ENCODE measurements at places on chromosomes 7 and 10. TPM values are rescaled to one million over a fixed set of nuclear protein-coding genes. Genes with fewer than 3 reads are reported as not detected.

GRCh38 chr10:60798031-60798430, 19.8 kb downstream of the CDK1 start:
- no peaks in the 10 kb centered on the region for H3K27me3 ChIP-seq
- no peaks in the 10 kb centered on the region for H3K4me1 ChIP-seq
- DNase-seq, result no peak
- no peak overlapping the region for H3K27ac ChIP-seq
- no peaks in the 10 kb centered on the region for H3K36me3 ChIP-seq

INSYN2A gene
- total RNA-seq, result not detected

DNA sequence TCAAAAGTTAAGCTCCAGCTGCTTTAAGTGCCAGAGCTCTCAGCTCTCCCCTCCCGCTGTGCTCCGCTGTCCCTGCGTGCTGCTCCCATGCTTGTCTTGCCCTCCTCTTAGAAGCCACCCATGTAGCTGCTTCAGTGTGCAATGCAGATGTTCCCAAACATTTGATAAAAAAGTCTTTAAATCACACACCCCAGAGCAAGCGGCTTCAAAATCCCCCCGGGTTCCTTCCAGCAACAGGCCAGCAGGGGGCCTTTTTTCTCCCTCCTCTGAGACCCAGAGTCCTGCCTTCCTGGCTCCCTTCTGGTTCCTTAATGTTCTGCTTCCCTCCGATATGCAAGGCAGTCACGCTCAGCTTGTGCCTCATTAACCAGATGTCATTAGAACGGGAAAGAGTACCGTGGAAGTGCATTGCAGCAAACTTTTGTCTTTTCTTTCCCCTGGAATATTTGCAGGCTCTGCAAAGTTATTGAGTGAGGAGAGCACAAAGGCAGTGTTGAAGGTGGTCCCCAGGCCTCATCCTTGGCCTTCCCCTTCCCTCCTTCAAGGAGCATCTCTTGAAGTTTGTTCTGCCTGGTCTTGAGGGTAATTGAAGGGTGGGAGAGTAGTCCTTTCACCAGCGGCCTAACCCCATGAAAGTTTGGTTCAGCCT, 25.5 kb downstream of the LDB3 start:
- no peaks in the 10 kb centered on the region for H3K4me1 ChIP-seq
- no peaks in the 10 kb centered on the region for H3K36me3 ChIP-seq
- no peak overlapping the region for H3K4me3 ChIP-seq
- peak; percentile 44 for DNase-seq

DNA sequence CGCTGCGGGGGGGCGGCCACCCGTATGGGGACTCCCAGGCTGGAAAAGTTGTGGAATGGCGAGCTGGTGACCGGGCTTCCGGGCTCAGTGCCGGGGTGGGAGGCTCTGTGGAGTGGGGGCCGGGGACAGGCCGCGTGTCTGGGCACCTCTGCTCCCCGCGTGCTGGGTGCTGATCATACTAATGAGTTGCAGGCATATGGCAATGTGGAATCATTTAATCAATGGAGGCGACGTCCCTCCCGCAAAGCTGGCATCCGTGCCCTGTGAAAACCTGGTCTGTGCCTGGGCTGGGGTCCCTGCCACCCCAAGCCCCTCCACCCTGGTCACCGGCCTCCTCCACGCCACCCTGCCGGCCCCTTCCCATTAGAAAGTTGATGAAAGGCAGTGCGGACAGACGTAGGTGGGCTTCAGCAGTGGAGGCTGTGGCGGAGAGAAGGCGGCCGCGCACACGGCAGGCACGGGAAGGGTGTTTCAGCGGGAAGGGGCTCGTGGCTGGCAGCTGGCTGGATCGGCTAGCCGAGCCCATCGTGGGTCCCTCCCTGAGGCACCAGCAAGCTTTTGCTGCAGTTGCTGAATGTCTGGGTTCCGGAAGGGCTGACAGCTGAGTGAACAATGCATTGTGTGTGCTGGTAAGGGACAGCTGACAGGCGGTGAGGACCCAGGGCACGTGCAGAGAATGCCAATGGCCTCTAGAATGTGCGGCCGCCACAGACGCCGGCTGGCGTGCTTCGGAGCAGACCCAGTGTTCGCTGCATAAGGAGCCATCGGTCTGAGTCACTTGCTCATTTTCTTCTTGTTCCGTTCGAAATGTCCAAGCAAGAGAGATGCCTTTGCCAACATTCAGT, 1.5 kb downstream of the ADGRA1 start:
- H3K36me3 ChIP-seq, result no peaks in the 10 kb centered on the region
- H3K4me1 ChIP-seq, result no peaks in the 10 kb centered on the region
- no peak for DNase-seq
- H3K4me3 ChIP-seq, result no peak overlapping the region
- peaks cover 5% of the 10 kb centered on the region for H3K27me3 ChIP-seq

SPDYE11 gene
- total RNA-seq, result not detected

GRCh38 chr10:43863859-43864591, 215.3 kb upstream of the ZNF32 start:
- H3K27ac ChIP-seq, result no peak overlapping the region
- H3K4me1 ChIP-seq, result no peaks in the 10 kb centered on the region
- no peak overlapping the region for H3K4me3 ChIP-seq
- H3K27me3 ChIP-seq, result no peaks in the 10 kb centered on the region

DNA sequence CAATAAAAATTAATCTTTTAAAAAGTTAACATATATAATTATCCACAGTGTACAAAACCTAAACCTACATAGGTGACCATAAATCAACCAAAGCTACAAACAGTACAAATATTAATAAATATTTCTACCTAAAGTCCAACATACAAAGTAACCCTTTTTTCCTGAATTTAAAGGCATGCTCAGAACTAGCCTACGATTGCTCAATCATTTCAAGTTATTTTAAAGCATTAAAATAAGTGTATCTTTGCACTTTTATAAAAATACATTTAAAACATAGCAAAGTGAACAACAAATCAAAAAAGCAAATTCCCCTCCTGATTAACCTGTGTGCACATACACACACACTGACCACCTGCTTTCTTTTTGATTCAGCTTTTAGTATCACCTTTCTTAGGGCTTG, 202.2 kb downstream of the PARD3 start:
- no peaks in the 10 kb centered on the region for H3K4me1 ChIP-seq
- no peaks in the 10 kb centered on the region for H3K27me3 ChIP-seq
- H3K36me3 ChIP-seq, result no peaks in the 10 kb centered on the region

DNA sequence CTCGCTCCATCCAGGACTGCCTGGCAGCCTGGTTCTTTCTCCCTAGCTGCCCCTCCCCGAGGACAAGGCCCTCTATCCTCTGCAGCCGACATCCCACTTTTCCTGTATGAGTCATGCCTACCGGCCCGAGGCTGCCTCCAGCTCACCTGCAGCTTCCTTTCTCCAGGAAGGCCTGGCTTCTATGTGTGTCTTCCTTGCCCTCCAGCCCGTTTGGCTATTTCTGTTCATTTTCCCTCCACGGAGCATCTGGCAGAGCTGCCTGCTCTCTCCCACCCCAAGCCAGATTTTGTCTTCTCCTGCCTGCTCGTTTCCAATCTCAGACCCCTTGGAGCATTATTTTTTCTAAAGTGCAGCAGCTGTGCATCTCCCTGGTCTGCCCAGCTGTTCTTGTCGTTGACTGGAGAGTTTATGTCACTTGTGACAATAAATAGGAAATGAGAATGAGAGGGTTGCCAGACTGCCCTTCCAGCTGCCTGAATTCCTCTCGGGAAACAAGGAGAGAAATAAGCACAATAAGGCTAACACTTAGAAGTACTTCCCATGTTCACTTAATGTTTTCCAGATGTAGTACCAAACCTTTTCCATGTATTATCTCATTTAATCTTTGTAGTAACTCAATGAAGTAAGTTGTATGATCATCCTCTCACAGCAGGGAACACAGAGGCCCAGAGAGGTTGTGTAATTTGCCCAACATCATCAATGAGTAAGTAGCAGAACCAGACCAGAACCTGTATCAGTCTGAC, 19.7 kb downstream of the UBTD1 start:
- no peaks in the 10 kb centered on the region for H3K36me3 ChIP-seq
- no peak for DNase-seq
- H3K27me3 ChIP-seq, result no peaks in the 10 kb centered on the region
- no peak overlapping the region for H3K4me3 ChIP-seq

GNG11 gene
- total RNA-seq, result 3.6 TPM

SPDYE2B gene
- total RNA-seq, result not detected

- H3K27ac ChIP-seq, result no peak overlapping the region
- H3K4me1 ChIP-seq, result peaks cover 9% of the 10 kb centered on the region
- no peaks in the 10 kb centered on the region for H3K36me3 ChIP-seq
- no peak for DNase-seq
Measured at GRCh38 chr10:111112333-111112732, 35.5 kb downstream of the ADRA2A start.

- no peaks in the 10 kb centered on the region for H3K36me3 ChIP-seq
- H3K27ac ChIP-seq, result no peak overlapping the region
- no peaks in the 10 kb centered on the region for H3K4me1 ChIP-seq
- no peak for DNase-seq
Measured at GRCh38 chr10:78212060-78212785, 178.6 kb downstream of the RPS24 start.

GRCh38 chr7:120691915-120692314, 166.0 kb downstream of the TSPAN12 start:
- no peaks in the 10 kb centered on the region for H3K4me1 ChIP-seq
- no peak for DNase-seq
- no peak overlapping the region for H3K27ac ChIP-seq
- H3K36me3 ChIP-seq, result no peaks in the 10 kb centered on the region

- no peaks in the 10 kb centered on the region for H3K27me3 ChIP-seq
- DNase-seq, result no peak
- peaks cover 6% of the 10 kb centered on the region for H3K4me1 ChIP-seq
- no peak overlapping the region for H3K4me3 ChIP-seq
- H3K36me3 ChIP-seq, result no peaks in the 10 kb centered on the region
Measured at GRCh38 chr7:134515569-134516468, 11.5 kb upstream of the AKR1B10 start.

GRCh38 chr10:32950591-32951108, 7.4 kb downstream of the ITGB1 start:
- no peaks in the 10 kb centered on the region for H3K4me1 ChIP-seq
- no peak overlapping the region for H3K27ac ChIP-seq
- H3K27me3 ChIP-seq, result no peaks in the 10 kb centered on the region

GPRIN2 gene
- total RNA-seq, result 0.84 TPM

CPN1 gene
- total RNA-seq, result 73.6 TPM

DNA sequence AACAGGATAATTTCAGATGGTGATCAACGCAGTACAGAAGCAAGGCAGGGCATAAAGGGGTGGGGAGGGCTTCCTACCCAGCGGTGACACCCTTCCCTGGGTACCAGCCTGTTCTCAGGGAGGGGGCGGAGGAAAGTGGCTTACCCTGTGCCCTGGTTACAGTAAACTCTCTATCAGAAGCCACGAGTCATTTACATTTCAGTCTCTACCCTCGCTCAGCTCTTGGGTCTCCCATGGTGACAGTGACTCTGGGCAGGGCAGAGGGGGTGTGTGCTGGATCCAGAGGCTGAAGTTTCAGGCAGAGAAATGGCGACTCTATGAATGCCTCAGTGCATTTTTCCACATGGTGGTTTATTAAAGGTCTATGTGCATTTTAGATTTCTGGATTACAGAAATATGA, 107.0 kb downstream of the ADARB2 start:
- H3K4me3 ChIP-seq, result no peak overlapping the region
- no peaks in the 10 kb centered on the region for H3K4me1 ChIP-seq
- no peaks in the 10 kb centered on the region for H3K36me3 ChIP-seq
- no peaks in the 10 kb centered on the region for H3K27me3 ChIP-seq
